AG10803 (cell line): ENCODE measurements at places on chromosomes 3 and 15.

GRCh38 chr3:63655519-63655918, 3.0 kb downstream of the SNTN start:
- DNase-seq, result peak; percentile 96

DNA sequence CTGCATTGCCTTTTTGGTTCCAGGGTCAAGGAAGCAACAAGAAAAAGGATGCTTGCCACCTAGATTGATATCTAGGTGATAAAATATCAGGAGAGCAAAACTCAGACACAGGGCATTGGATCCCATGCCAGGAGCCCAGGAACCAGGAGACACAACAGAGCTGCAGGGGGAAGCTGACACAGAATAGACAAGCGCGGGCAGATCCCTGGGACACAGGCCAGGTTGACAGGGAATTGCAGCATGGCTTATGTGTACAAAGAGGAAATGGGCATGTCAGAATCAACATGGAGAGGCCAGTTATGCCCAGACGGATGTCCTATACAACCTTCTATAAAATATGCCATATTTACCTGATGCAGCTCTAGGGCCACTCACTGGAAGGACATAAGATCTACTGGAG, 84.2 kb downstream of the SEMA6D start:
- no peak for DNase-seq

GRCh38 chr15:89406218-89406939, 71.8 kb upstream of the POLG start:
- DNase-seq, result no peak

DNA sequence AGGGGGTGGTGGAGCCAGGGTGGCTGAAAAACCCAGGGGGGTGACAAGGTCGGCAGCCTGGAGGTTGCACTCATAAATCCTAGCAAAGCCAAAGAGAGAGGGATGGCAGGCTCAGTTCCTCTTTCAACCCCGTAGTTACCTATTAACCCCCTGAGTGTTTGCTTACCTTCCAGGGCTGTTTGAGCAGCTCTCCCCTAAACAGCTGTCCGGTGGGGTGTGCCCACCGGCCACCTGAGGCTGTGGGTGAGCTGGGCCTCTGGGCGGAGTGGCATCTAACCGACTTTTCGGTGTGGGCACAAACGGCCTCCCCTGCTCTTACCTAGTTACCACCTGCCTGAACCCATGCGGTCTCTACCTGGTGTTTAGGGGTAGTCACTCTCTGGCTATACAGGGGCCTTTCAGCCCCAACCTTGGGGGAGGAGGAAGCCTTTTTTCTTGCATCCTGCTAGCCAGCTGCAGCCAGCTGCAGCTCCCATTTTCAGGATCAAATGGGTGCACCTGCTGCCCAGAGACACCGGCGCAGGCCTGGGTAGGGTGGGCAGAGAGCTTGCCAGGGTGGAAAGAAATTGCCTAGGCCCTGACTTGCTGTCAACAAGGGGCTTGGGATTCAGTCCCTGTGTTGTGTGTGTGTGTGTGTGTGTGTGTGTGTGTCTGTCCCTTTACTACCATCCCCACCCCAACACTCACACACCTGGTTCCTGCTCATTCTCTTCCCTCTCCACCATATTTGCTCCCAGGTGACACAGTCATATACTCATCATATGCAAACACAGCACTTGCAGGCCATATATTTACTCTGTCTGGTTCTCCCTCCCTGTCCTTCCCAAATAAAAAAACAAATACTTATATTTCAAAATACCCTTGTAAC, 3.7 kb downstream of the DLL4 start:
- DNase-seq, result no peak

DNA sequence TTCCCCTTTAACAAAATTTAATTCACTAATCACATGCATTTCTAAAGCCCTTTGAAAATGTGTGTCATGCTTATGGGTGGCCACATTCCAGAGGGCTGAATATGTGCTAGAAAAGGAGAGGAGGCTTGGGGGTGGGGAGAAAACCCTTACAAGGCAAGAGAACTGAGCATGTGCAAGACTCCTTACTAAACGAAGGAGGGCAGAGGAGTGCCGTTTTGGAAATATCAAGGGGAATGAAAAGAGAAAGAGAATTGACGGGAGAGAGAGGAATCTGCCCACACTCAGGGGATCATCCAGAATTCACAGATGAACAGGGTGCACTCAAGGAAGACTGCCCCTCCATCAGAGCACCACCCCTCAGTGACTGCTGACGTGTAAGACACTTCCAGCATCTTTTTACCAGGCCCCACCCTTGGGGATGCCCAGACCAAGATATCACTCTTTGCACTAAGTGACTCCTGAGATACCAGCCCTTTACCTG, 37.9 kb upstream of the TSC22D2 start:
- peak; percentile 98 for DNase-seq

- no peak for DNase-seq
Observed at GRCh38 chr3:117754841-117755240, 1045.3 kb downstream of the TUSC7 start.

GRCh38 chr15:70048198-70048565, 49.5 kb downstream of the TLE3 start:
- DNase-seq, result no peak

GRCh38 chr3:65107174-65107573, 419.4 kb upstream of the ADAMTS9 start:
- no peak for DNase-seq

- DNase-seq, result peak; percentile 48
Observed at GRCh38 chr3:33035596-33035995, 61.4 kb downstream of the GLB1 start.

- DNase-seq, result peak; percentile 15
Observed at GRCh38 chr15:48221885-48222284, 15.8 kb downstream of the SLC12A1 start.

DNA sequence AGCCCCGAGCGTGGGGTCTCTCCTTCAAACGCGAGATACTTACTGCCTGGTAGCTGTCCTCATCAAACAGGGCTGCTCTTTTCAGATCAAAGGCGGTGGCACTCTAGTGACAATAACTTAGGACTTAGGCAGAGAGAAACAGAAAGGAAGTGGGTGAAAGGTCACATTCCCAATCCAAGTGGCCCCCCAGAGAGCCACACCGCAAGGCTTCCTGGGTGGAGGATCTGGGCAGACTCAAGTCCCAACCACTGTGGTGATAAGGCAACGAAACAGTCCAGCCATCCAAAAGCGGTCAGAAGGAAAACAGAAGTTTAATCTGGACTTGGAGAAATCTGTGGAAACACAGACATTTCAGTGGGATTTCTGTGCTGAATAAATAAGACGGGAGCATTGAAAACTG, 227.2 kb downstream of the ADAMTS17 start:
- DNase-seq, result peak; percentile 48

DNA sequence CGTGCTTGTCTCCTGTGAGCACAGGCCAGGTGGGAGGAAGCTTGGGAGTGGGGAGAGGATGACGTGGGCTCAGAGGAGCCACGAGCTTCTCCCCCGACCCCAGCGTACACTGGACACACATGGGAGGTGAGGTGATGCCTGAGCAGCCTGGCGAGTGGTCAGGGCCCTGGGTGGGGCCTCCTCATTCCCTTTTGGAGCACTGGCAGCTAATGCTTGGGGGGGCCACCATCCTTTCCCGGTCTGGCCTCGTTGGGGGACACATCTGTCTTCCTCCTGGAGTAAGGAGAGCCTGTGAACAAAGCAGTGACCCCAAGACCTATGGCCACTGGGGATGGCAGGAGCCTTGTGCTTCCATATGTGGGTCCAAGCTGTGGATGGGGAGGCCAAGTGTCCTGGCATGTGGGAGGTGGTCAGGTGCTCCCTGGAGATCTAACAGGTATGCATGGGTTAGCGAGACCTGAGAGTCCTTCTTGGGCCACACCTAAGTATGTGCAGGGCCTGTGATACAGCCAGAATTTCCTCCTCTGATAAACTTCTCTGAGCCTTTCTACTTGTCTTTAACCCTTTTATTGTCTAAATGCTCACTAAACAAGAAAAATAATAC, 9.5 kb downstream of the KLF13 start:
- DNase-seq, result no peak

DNA sequence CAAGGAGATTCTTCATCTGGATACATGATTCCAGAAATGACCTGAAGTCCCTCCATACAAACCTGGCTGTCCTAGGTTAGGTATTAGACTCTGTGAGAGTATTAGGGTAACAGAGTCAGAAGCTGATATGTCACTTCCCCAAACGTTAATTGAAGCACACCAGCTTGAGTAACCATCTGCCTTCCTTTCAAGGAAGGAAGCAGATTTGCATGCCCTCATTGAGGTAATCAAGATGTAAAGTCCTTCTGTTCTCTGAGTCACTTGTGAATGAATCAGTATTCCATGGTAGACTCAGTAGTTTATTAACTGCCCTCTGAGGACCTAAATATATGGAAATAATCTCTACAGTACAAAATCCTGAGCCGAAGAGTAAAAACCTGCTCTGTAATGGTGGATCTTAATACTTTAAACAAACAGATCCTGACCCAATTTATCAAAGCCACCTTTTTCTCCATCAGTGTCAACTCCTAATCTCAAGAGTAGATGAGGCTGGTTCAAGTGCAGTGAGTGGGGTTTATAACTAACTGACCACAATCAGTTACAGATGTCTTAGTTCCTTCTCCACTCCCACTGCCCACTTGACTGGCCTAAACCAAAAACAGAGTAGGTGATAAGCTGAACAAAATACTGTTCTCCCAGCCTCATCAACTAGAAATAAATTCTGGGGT, 246.2 kb upstream of the CHRM5 start:
- peak; percentile 30 for DNase-seq

DNA sequence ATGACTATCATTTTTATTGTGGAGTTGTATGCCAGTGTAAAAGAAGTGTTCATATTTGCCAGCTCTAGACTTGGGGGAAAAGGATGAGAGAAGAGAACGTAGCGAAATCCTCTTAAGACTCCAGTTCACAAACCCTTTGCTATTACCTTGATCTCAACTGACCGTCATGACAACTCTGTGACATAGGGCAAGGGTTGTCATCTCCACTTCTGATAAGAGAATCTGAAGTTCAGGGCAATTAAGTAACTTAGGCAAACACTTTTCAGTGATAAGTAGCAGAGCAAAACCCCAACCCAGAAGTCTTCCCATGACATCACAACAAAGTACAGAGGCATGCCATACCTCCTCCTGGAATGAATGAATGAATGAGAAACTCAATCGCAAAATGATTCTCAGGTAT, 40.3 kb upstream of the WNT5A start:
- no peak for DNase-seq

GRCh38 chr3:143103652-143104051, 15.9 kb upstream of the CHST2 start:
- no peak for DNase-seq

- no peak for DNase-seq
Observed at GRCh38 chr3:62785384-62785783, 89.8 kb downstream of the CADPS start.

- DNase-seq, result no peak
Observed at GRCh38 chr3:31819441-31819840, 161.6 kb downstream of the OSBPL10 start.

- DNase-seq, result no peak
Observed at GRCh38 chr3:33650495-33650894, 67.6 kb downstream of the CLASP2 start.

DNA sequence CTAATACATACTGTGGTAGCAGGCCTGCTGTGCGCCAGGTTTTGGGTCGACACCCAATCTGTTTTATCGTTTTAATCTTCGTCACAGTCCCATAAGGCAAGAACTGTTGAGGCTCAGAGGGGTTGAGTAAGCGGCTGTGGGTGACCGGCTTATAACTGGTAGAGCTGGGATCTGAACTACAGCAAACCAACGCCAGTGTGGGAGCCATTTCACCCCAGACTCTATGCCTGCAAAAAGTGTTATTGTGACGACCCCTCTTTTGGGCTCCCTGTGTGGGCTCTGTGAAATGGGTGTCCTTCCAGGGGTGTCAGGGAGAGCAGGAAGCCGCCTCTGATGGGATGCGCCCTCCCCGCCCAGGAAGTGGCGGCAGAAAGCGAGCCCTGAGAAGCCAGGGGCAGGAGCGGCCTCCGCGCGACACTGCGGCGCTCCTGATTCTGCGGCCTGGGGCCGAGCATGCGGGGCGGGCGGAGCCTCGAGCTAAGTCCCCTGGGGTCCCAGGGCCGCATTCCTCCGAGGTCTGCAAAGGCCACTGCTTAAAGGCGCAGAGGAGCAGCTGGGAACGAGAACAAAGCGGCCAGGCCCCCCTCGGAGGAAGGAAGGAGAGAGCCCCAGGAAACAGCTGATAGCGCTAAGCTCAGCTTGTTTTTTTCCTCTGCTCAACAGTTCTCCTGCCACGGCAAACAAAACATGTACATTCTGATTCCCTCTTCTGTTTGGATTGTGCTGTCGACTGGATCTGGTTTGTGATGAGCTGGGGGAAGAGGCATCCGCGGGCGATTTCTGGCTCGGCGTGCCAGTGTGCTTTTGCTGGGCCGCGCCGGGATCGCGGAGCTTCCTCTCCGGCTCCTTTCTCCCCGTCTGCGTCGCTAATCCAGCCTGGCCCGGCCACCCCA, 33.9 kb downstream of the GRK7 start:
- DNase-seq, result peak; percentile 49

DNA sequence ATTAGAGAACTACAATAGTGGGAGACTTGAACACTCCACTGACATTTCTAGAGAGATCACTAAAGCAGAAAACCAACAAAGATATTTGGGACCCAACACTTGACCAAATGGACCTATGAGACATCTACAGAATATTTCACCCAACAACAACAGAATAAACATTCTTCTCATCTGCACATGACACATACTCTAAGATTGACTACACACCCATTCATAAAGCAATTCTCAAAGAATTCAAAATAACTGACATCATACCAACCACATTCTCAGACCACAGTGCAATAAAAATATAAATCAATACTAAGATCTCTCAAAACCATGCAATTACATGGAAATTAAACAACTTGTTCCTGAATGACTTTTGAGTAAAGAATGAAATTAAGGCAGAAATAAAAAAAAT, 473.7 kb downstream of the LPP start:
- DNase-seq, result peak; percentile 96

GRCh38 chr3:16838561-16838960, 46.2 kb upstream of the PLCL2 start:
- DNase-seq, result no peak

DNA sequence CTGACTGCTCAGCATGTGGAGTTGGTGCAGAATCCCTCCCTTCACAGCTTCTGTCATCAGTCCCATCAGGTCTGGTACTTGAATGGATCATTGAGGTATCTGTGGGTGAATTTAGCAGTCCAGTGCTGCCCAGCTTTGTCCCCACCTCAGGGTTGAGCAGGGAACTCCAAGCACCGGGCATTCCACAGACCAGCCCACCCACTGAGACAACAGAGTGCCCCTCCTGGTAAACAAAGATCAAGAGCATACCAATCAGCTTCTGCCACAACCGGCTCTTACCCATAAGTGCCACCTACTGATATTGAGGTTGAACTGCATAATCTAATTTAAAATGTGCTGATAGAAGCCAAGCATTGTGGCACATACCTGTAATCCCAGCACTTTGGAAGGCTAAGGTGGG, 57.1 kb upstream of the FXR1 start:
- DNase-seq, result no peak
